Stimulated activated CD4-positive, alpha-beta T cell treated with anti-CD3 and anti-CD28 coated beads, Interleukin-12 subunit alpha, Interleukin-12 subunit beta, amount 100 ng/mL, for 24 hours (primary cell): ENCODE measurements at places on chromosomes 6 and 20.
A peak's percentile ranks its signal among the peaks of the same experiment; 100 is the strongest.

DNA sequence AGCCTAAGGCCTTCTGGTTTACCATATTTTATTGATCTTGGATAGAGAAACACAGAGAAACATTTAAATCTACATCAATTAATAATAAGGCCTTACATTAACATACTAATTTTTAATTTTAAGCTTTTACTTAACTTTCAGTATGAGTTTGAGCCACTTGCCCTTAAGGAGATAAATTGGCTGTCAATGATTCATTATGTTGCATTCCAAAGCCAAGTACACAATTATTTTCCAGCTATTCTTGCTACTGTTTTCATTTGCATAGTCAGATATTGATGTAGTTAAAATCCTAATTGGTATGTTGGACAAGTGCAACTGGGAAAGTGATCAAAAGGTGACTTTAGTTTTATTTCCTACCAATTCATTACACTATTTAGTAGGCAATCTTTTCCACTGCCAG is 58.2 kb downstream of the MOCS1 start:
- DNase-seq: no peak

- DNase-seq: peak; percentile 95
Measured at GRCh38 chr6:31619805-31620585, 520 bp upstream of the PRRC2A start.

DNA sequence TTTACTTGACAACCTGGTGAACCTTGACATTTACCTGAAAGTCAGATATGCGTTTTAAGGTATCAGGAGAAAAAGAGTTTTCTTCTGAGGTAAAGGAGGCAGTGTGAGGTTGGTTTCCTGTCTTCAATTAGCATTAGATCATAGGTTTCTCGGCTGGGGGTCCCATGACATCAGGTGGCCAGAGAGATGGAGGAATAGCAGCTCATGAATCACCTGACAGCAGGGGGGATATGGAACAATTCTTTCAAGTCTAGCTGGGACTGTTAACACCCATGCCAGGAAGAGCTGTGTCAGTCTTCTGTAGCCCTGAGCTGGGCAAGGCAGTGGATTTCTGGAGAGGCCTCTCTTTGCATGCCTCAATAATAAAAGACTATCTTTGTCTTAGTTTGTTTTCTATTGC is 108.0 kb upstream of the TMEM170B start:
- DNase-seq: no peak

- DNase-seq: no peak
Measured at GRCh38 chr20:42530855-42531448, 658.8 kb downstream of the PTPRT start.

GRCh38 chr6:158502263-158502950 is 57.5 kb upstream of the TMEM181 start:
- no peak for DNase-seq

DNA sequence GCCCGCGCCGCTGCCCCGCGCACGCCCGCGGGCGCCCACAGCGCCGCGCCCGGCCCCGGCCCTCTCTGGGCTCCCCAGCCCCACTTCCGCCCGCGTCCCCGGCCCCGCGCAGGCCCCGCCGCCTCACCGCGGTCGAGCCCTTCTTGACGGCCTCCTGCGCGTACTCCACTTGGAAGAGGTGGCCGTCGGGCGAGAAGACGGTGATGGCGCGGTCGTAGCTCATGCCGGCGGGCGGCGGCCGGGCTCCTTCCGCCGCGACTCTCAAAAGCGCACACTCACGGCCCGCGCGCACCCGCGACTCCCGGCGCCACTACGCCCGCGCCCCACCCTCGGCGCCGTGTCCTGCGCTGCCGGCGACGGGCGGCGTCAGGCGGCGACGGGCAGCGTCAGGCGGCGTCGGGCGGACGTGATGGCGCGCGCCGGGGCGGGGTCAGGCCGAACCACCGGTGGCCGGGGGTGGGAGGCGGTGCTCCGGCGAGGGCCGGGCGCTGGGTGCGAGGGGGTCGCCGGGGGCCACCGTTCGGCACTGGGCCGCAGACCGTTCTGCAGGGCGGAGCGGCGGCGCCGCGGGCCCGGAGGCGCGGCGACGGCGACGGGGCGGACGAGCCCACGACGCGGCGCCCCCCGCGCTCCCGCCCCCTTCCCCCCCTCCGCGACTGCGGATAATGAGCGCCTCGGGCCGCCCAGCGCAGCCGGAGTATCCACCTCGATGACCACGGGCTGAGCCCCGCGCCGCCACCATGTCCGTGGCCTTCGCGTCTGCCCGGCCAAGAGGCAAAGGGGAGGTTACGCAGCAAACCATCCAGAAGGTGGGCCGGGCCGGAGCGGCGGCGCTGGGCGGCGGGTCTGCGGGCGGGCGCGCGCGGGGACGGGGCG is at the start of the genes PSMA7 and SS18L1:
PSMA7 (minus strand) TSS at position 314 of the 876 bp plus-strand sequence; CDS start at position 223, 91 bp downstream.
SS18L1 (plus strand) TSS at position 689 of the 876 bp plus-strand sequence; CDS start at position 741, 52 bp downstream.
- peak; percentile 68 for DNase-seq

GRCh38 chr6:73564578-73565345 is 43.9 kb upstream of the EEF1A1 start:
- no peak for DNase-seq

GRCh38 chr6:21915707-21916260 is 322.2 kb downstream of the SOX4 start:
- no peak for DNase-seq

DNA sequence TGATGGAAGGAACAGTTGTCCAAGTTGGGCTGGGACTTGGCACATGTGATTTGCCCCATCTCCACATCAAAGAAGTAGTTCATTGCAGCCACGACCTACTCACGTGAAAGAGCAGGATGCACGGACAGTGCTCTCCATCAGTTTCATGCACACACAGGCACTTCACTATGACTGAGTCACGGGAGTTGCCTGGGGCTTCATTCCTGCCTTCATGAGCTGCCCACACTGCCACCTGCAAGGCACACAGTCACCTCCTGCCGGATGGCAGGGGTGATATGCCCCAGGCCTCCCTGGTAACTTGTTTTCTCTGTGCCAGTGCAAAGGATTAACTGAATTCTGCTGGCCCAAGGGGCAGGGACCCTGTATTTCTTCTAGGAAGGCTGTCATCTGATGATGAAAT is 22.8 kb downstream of the CST5 start:
- no peak for DNase-seq

- DNase-seq: no peak
Measured at GRCh38 chr20:44956410-44956809, 3.8 kb downstream of the TOMM34 start.

DNA sequence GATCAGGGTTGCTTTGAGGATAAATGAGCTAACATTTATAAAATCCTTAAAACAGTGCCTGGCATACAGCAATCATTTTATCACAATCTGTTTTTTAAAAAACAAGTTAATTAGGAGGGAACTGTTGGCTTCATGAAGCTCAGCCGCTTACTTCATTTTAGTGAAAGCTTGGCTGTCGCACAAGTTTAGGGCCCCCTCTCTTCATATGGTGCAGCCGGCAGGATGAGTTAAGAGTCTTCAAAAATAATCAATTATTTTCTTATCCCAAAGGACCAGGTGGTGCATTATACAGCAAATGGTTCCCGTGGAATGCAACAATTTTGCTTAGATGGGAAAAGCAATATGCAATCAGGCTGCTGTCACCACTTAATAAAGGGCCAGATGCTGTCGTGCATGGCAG is 57.4 kb upstream of the PROKR2 start:
- DNase-seq: no peak

GRCh38 chr20:42979720-42980119 is 210.0 kb downstream of the PTPRT start:
- no peak for DNase-seq

DNA sequence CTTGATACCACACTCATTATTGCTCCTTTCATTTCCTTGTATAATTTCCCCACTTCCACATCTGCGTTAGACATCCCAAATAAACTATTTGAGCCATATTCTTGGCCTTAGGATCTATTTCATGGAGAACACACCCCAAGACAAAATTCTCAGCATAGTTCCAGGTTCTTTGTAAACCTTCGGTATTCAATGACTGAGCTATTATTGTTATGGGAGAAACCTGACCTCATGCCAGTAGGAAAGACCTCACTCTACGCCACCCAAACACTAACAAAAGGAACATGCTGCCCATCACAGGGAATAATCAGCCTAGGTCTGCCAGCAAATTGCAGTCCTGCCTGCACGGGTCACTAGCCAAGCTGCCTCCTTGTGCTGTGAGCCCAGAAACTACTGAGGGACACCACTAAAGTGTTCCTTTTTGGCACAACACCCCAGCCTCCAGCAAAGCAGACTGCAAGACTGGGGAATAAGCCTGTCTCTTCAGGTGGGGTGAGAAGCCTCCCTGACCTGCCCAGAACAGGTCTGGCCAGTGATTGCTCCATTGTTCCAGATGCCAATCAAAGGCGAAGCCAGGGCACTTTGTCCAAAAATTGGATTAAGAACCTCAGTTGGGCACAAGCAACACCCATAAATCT is 371.8 kb downstream of the MAFB start:
- DNase-seq: no peak

- DNase-seq: no peak
Measured at GRCh38 chr6:164469276-164469949, 840.0 kb downstream of the C6orf118 start.

- no peak for DNase-seq
Measured at GRCh38 chr6:25601800-25602673, 50.0 kb upstream of the SCGN start.

DNA sequence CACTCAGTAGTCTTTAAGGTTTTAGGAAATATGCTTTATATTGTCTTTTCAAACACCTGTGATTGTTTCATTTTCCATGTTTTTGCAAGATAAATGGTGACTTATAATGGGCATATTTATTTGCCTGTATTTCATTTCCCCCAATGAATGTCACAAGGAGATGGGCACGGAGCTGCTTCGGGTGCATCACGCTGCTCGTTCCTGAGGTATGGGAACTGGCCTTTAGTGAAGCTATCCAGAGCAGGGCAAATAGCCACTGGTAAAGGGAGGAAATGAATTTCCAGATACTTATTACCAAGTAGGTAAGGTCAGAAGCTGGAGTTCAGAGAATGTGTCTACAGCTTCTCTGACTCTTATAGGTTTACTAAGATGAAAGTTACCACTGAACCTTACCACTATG is 3.7 kb downstream of the POU3F2 start:
- DNase-seq: no peak

GRCh38 chr20:59640267-59640666 is 35.9 kb downstream of the PHACTR3 start:
- DNase-seq: no peak

- DNase-seq: no peak
Measured at GRCh38 chr6:3565291-3565690, 108.4 kb upstream of the SLC22A23 start.

- no peak for DNase-seq
Measured at GRCh38 chr6:135867332-135867731, 15.8 kb downstream of the PDE7B start.
